ENCODE measurements at places on chromosomes 13 and 19.
A peak's percentile ranks its signal among the peaks of the same experiment; 100 is the strongest.

GRCh38 chr13:112859817-112860190 lies 109.2 kb upstream of the MCF2L start:
- no peak for DNase-seq

GRCh38 chr19:21749090-21749489 lies 18.3 kb downstream of the ZNF100 start:
- peak; percentile 12 for DNase-seq

- DNase-seq: no peak
Measured at GRCh38 chr19:16373532-16373931, 48.9 kb downstream of the KLF2 start.

- no peak for DNase-seq
Measured at GRCh38 chr19:37329686-37330085, 41.2 kb upstream of the ZNF527 start.

- no peak for DNase-seq
Measured at GRCh38 chr13:28031896-28032288, 43.4 kb upstream of the URAD start.

DNA sequence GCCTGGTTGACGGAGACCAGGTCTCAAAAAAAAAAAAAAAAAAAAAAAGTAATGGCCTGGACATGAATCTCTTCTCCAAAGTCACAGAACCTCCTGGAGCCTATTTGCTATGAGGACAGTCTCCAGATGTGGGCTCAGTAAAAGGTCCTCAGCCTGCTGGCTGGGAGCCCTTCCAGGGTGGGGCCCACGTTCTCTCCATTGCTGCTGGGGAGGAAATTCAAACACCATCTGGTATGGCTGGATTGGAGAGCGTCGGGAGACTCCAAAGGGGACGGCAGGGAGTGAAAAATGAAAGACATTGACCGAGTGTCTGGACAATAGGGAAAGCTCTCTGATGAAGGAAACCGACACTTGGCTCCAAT lies 1.3 kb upstream of the PBX4 start:
- DNase-seq: no peak

- no peak for DNase-seq
Measured at GRCh38 chr19:52398081-52398441, 412 bp downstream of the ZNF528 start.

GRCh38 chr19:1245494-1246264 lies 2.7 kb upstream of the MIDN start:
- no peak for DNase-seq

DNA sequence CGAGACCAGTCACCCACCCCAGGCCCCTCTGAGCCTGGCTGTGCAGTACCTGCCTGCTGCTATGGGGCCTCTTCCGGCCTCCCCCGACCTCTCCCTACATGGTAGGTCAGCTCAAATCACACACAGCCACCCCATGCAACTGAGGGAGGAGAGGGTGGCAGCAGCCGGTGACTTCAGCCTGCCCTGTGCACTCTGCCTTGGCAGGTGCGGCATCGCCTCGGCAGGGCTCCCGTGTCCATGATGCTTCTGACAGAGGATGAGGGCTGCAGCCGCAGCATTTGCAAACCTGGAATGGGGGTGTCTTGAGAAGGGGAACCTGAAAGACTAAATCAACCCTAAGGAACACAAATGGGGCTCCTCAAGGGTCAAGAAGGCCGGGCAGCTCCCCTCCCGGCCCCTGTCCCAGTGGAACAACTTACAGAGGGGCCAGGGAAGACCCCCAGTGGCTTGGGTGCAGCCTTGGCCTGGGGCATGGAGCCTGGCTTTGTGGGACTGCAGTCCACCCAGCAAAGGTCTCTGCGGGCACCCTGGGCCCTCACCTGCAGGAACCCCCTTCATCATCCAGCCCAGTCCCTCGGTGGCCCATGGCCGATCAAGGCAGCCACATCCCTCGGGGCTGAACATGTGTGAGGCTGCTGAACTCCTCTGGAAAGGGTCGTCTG lies 6.7 kb downstream of the TEX29 start:
- no peak for DNase-seq

DNA sequence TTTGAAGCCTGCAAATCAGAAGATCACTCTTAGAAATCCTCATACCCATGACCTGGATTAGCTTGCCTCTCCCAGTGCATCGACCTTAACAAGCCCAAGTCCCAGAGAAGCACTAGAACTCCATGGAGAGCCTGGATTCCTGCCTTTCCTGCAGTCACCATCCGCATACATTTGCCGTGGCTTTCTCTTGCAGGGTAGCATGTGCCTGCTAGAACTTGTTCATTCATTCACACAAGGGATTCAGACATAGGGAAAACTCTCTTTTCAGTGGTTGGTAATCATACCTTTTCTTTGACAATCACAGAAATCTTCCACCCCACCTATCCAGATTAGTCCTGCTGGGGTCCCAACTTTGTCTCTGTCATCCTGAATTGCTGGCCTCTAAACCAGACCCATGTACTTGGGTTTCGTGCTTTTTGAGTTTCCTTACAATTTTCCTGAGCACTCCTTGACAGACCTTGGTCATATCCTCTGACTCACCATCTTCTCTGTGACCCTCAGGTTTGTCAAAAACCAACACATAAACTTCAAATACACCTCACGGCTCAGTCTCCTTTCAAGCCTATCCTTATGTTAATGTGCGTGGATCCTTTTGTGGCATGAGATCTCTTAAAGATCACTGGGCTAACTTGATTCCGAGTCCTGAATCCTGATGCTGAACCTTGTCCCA lies 355.0 kb downstream of the MYO16 start:
- DNase-seq: no peak

DNA sequence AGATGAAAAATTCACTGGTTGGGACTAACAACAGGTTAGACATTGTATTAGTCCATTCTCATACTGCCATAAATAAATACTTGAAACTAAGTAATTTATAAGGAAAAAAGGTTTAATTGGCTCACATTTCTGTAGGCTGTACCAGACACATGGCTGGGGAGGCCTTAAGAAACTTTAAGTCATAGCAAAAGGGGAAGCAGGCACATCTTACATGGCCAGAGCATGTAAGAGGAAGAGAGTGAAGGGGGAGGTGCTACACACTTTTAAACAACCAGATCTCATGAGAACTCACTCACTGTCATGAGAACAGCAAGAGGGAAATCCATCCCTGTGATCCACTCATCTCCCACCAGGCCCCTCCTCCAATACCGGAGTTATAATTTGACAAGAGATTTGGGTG lies 125.9 kb downstream of the SUCLA2 start:
- DNase-seq: no peak

DNA sequence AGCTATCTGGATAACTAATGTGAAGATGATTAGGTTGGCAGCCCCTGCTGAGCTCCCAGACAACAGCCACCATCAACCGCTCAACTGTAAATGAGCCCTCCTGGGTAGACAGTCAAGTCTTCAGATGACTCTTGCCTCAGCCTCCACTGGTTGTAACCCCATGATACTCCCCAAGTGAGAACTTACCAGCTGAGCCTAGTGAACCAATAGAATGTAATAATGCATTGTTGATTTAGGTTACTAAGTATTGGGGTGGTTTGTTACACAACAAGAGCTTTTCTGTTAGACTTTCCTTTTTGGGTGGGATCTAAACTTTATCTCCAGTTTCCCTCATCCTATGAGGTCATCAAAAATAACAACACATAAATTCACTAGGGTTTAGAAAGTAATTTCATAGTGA lies 69.4 kb downstream of the CYSLTR2 start:
- DNase-seq: no peak

DNA sequence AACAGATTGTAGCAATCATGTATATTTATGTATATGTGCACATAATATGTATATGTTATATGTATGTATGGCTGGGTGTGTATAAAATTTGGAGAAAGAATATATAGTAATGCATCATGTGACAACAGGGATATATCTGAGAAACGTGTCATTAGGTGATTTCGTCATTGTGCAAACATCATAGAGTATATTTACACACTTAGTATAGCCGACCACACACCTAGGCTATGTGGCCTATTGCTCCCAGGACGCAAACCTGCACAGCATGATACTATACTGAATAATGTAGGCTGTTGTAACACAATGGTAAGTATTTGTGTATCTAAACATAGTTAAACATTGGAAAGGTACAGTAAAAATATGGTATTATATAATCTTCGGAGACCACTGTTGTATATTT lies 43.8 kb downstream of the ESD start:
- no peak for DNase-seq

DNA sequence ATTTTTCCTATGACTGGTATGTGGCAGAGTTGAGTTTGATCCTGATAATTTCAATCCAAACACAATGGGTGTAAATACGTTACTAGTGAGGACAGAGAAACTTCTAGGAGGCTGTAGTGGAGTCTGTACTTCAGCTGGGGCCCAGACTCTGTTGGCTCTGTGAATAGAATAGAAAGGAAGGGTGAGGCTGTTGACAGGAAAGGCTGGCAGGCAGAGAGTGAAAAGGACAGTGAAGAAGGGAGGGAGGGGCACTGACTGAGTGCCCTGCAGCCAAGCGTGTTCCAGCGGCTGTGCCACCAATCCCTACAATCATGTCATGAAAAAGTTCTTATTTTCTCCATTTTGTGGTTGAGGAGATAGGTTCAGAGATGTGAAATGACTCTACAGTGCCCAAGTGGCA lies 80.5 kb downstream of the MBNL2 start:
- no peak for DNase-seq

DNA sequence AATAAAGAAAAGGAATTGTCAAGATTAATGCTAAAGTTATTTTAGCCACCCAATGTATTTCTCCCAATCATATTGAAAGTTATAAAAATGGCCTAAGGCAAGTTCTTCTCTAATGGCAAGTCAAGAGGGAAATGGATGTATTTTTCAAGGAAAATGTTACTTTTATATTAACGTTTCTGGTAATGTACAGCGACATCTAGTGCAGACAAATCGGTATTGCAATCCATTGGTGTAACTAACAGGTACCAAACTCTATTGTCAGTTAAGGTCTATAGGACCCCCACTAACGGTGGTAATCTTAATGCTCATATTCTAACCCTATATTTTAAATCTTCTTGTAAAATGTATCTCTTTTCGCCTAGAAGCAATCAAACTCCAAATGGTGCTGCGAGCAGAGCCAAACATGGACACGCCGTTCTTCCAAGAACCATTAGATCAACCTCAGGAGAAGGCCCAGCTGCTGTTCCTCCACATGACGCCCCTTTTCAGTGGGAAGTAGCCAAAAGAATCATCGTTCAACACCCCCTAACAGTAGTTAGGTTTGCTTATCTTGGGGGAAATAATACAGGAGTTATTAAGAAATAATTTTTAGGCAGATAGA lies 98.5 kb upstream of the PABPC3 start:
- peak; percentile 48 for DNase-seq

GRCh38 chr13:99199541-99200431 lies 868 bp upstream of the UBAC2 start:
- no peak for DNase-seq

DNA sequence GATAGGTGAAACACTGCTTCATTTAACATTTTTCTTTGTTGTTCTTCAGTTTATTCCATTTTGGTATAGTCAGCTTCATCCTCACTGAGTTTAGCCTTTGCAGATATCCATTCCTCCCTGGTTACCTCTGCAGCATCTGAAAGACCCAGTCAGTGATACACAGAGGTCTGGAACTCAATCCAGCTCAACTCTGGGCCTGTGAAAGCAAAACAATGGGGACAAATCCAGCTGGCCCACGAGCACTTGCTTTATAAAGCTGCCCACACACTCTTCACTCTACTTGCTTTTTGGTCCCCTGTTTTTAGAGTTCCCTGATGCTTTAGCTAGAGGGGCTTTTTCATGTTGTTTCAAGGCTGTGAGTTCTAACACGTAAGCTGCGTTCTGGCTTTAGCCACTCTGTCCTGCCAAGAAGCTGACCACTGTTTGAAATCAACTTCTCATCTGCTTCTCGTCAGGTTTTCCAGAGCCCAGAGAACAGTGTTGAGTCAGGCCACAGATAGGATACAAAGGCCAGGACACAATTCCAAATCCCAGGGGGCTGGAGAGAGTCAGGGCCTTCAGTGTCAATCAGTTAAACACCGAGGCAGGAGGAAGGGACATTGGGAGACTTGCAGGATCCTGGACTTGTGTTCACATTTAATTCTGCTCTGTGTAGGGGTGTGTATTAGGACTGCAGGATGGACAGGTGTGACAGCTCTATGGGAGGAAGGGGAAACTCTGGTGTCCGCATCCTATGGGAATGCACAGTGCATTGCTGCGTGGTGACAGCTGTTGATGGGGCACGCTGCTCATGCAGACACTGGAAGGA lies 83.5 kb upstream of the RNF113B start:
- DNase-seq: no peak

DNA sequence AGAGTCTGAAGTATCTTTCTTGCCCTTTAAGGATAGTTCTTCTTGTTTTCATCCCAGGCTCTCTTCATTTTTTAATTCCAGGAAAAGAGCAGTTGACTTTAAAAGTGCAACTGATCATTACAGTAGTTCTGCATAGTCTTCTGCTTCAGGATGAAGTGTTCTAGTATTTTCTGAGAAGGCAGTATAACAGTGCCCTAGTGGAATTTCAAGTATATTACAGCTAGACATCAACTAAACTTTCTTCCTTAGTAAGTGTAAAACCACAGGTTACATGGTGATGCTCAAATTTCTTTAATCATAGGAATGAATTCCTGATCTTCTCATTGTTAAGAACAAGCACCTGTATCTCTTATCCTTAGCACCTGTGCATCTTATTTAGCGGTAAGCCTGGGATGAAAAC lies 10.9 kb downstream of the NUFIP1 start:
- DNase-seq: no peak

DNA sequence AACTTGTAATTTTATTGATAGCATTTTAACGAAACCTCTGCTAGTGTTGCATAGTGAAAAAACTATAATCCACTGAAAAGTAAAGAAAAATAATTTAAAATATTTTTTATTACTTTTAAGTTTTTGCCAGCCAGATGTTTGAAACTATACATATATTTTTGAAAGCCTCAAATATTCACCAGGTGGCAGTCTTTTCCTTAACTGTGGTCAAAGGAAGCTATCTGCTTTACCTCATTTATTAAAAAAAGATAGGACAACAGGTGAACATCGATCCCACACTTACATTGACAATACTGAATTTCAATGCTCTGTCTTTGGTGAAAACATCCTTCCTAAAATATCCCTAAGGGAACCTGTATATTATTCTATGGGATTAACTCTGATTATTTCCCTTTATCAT lies 100.5 kb downstream of the TRPC4 start:
- DNase-seq: no peak

DNA sequence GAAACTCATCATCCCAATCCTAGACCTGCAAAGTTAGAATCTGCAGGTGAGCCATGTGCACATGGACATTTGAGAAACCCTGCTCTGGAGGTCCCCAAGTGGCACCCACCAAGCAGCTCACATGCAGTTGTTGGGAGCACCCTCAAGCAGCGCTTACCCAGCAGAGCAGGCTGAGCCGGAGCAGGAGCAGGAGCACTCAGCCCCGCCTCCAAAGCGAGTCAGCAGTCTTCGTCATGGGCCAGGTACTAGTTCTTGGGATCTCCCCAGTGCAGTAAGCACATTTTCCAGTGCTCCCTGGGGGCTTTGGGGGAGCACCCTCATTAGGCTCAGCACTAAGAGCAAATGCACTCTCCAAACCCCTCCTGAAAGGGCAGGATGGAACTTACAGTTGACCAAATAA lies 572.7 kb downstream of the IRS2 start:
- DNase-seq: no peak

Data from activated CD4-positive, alpha-beta T cell treated with anti-CD3 and anti-CD28 coated beads, Interleukin-2, Interleukin-6, amounts not matched to agents 100 ng/mL and 50 ng/mL, durations not matched to agents 16 hours and 8 hours (primary cell).